ENCODE measurements at places on chromosomes 3 and 15.
A peak's percentile ranks its signal among the peaks of the same experiment; 100 is the strongest.

- ATAC-seq, result no peak
These were observed 90.2 kb downstream of the CHSY1 start for GRCh38 chr15:101161656-101162055.

DNA sequence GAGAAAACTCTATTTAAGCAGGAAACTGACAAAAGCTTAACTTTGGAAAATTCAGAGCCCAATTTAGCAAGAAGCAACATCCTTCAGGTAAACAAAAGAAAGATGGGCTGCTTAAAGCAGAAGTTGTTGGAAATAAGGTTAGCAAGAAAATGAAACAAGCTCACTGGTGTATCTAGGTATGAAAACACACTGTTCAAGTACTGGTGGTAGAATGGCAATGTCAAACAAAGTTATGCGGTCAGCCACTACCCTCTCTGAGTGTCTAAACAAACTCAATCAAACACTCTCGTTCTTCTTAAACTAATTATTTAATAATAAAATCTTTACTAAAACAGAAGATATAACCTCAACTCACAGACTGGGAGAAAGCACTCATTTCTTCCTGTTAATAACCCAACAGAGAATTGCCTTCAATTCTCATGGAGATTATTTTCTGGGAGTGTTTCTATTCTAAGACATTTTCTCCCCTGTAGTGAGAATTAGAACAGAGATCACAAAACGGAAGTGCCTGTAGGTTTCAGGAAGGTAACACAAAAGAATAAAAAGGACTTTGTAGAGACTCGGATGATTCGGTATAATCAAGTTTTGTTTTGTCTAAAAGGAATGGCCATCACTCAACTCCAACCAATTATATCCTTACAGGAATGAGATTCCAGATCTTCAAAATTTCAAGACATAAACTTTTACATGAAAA is 28.9 kb downstream of the PRICKLE2 start:
- no peak for ATAC-seq

DNA sequence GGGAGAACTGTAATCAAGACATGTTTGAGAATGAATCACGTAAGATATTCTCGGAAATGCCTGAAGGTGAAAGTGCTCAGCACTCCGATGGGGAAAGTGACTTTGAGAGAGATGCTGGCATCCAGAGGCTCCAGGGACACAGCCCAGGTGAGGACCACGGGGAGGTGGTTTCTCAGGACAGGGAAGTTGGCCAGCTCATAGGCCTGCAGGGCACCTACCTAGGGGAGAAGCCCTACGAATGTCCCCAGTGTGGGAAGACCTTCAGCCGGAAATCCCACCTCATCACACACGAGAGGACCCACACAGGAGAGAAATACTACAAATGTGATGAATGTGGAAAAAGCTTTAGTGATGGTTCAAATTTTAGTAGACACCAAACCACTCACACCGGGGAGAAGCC is 19.8 kb downstream of the ZSCAN2 start:
- no peak for ATAC-seq

- ATAC-seq, result peak; percentile 88
These were observed 30.9 kb downstream of the MGLL start for GRCh38 chr3:127791221-127791913.

DNA sequence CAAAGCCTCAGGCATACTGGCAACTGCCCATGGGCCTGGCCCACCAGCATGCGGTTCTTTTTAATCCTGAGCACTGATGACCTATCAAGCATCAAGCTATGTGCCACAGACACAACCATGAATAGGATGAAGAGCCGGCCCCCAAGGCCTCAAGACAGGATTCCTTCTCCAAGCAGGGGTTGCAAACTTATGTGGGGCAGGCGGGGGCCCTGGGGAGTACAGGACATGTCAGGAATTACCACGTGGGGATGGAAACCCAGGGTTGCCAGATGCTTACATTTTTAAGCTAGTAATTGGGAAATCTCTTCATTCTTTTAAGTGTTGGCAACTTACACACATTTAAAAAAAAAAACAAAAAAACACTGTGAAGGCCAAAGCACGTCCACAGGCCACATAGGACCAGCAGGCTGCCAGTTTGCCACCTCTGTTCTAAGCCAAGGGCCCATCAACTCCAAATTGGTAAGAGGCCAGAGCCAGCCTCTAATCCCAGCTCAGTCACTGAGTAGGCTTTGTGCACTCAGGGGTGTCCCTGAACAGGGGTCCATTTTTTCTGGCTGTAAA is 32.8 kb downstream of the BDH1 start:
- ATAC-seq, result no peak

- ATAC-seq, result no peak
These were observed 4.3 kb downstream of the GNB5 start for GRCh38 chr15:52186651-52187486.

GRCh38 chr15:28786521-28786920 is 61.9 kb downstream of the GOLGA6L7 start:
- ATAC-seq, result no peak

DNA sequence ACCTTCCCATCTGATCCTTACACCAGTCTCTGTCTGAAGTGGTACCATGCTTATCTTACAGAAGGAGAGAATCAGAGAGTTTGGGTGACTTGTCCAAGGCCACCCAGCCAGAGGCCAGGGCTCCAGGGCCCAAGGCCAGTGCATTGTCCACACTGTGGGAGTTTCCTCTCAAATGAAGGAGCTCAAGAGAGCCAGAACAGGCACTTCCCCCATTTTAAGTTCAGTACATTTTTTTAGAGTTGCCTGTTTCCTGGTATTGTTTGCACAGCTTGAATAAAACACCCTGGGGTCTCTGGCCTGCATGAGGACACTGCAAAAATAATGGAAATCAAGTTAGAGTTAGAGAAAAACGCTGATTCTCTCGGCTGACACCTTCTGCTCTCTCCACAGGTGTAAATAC is 284.0 kb downstream of the SQOR start:
- ATAC-seq, result no peak

DNA sequence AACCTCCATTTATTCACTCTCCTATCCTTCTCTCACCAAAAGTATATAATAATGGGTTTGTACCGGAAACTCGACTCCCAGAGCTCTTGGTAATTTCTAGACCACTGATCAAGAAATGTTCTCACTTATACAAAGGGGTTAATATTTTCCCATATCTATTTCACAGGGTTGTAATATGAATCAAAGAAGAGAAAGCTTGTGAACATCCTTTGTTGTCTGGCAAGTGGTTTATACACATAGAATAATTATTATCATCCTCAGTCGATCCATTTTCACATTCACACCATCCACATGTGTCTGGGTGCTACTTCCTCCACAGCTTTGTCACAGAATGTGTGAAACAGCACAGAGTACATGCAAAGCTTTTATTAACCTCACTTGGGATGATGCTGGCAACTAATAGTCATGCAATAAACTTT is 29.9 kb upstream of the STT3B start:
- ATAC-seq, result no peak

DNA sequence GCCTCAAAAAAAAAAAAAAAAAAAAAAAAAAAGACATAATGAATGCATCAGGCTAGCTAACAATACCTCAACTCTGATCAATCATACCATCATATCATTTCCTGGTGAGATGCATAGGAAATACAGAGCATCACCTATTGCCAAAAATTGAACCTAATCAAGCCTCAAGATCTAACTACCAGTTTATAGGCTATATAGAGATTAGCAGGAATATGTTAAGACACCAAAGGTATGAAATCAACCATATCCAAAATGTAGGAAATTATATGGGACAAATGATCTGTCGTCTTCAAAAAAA is 387 bp upstream of the VPS33B start:
- ATAC-seq, result no peak

DNA sequence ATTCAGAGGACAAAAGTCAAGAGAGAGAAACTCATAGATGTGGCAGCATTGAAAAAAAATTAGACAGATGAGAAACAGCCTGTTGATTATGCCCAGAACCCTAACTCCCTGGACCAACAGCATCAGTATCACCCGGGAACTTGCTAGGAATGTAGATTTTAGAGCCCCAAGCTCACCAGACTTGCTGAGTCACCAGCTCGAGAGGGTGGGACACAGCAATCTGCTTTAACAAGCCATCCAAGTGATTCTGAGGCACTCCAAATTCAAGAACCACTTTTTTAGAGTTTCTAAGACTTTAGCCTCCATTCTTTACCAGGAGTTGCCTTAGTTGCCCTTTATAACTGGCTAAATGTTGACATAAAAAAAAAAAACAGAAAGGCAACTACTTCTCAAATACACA is 70.9 kb downstream of the CGGBP1 start:
- no peak for ATAC-seq

GRCh38 chr15:55884223-55884622 is 109.2 kb downstream of the NEDD4 start:
- ATAC-seq, result no peak

DNA sequence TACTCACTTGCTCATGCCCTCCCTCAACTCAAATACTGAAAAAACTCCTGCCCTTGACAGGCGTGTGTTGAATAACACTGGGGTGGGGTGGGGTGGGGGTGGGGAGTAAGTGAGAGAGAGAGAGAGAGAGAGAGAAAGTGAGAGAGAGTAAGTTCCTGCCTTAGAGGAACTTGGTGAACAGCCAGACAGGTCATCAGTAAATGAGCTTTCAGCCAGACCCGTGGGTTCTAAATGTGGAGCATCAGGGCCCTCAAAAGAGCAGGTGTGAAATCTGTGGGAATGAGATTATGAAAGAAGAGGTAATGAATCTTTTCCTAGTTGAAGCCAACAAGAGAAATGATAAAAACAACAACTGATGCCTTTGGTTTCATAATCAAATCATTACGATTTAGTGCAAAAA is 134.4 kb upstream of the FAM3D start:
- no peak for ATAC-seq

DNA sequence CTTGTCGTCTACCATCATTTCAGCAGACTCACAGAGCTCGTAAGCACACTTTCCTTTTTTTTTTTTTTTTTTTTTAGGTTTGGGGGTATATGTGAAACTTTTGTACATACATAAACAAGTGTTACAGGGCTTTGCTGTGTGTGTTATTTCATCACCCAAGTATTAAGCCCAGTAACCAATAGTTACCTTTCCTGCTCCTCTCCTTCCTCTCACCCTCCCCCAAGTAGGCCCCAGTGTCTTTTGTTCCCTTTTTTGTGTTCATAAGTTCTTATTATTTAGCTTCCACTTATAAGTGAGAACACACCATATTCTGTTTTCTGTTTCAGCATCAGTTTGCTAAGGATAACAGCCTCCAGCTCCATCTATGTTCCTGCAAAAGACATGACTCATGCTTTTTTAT is 746.8 kb downstream of the GRM7 start:
- ATAC-seq, result no peak

GRCh38 chr3:113948015-113948917 is 453 bp downstream of the ZDHHC23 start:
- ATAC-seq, result peak; percentile 78

- no peak for ATAC-seq
These were observed 368.7 kb upstream of the ARHGEF26 start for GRCh38 chr3:153752405-153753027.

GRCh38 chr15:84748274-84749110 is at the start of gene ZNF592:
TSS of gene ZNF592 (plus strand) at chr15:84748592. CDS start at chr15:84782676, 34,084 bp downstream.
- ATAC-seq, result peak; percentile 84

DNA sequence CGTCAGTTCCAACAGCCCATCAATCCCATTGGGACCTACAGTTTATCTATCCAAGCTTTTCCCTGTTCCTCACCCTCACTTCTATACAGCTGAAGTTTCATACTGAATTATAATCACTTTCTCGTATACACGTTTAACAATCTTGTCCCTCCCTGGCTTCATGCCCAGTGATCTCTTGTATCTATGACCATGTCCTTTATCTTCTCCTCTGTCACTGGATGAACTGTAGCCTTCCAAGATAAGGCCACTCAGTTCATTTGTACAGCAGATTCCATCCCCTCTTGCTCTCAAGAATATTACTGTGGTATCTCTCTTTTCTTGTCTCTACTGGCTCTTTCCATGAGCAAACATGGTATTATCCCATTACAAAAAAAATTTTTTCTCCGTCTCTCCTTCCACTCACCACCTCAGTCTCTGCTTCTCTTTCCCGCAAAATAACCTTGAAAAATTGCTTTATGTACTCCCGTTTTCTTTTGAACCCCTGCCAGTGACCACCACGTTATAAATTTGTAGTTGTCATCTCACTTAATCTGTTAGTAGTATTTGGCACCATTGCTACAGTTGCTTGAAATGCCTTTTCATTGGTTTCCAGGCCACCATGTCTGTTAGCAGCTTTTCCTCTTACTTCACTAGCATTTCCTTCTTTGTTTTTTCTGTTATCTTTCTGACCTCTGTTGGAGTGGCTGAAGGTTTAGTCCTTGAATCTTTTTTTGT is 9.4 kb downstream of the CTNNB1 start:
- ATAC-seq, result no peak

GRCh38 chr3:188497021-188497420 is 343.1 kb downstream of the LPP start:
- ATAC-seq, result no peak

DNA sequence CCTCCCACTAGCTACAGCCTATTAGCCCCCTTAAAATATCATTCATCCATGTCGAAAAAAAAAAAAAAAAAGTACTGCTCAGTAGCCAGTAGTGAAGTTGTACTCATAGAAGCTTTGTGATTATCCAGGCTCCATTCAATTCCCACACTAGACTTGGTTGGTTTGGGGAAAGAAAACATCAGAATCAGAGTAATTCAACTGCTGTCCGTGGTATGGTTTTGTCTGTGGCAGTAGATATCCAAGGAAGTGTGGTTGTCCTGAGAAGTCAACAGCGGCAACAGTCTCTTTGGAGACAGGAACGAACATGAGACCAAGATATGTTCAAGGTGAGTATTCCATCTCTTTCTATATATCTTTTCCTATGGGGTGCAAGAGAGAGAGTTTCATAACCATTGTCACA is 99.2 kb downstream of the GOLIM4 start:
- ATAC-seq, result no peak

DNA sequence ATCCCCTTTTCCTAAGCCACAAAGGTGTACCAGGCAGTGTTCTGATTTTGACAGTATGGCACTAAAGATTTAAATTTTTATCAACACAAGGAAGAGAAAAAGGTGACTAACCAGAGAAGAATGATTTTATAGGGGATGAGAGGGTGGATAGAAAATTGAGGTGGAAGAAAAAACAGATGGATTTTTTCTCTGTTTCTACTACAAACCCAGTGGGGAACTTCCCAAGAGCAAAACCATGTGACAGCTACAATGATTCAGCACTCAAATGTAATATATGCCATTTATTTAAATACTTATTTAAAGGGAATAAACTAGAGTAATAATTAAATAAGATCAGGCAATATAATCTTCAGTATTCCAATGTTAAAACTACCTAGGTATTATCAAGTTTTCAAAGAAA is 11.1 kb downstream of the DCUN1D1 start:
- no peak for ATAC-seq

- no peak for ATAC-seq
These were observed 647.9 kb downstream of the GRM7 start for GRCh38 chr3:7508821-7509220.

DNA sequence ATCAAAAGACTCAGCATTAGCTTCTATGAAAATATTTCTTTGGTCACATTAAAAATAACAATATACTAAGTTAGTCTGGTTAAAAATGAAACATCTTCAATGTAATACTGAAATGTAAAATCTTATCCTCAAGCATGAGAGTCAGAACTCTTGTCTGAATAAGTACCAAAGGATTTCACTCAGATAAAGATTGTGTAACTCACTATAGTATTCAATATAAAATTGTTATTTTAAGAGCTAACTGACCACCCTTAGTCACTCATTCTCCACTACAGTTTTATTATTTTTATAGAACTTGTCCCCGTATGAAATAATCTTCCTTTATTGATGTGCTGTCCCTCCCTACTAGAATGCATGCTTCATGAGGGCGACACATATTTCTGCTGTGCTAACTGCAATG is 426.3 kb downstream of the MECOM start:
- no peak for ATAC-seq

Measured in stimulated activated memory B cell treated with anti-CD40 and anti-IgM and Interleukin-4, amounts not matched to agents 10 μg/mL and 1 μg/mL and 100 μg/mL, for 72 hours (primary cell).